ENCODE measurements at places on chromosomes 4 and X. TPM values are rescaled to one million over a fixed set of nuclear protein-coding genes. Genes with fewer than 3 reads are reported as not detected.
A peak's percentile ranks its signal among the peaks of the same experiment; 100 is the strongest.

MAOB gene
- 3.2 TPM for total RNA-seq

SPOCK3 gene
- total RNA-seq = not detected

RAB33A gene
- 16.7 TPM for total RNA-seq

GRCh38 chr4:82215039-82215438 lies 158.8 kb downstream of the HNRNPD start:
- H3K27me3 ChIP-seq = peaks cover 32% of the 10 kb centered on the region
- DNase-seq = no peak
- no peak overlapping the region for H3K27ac ChIP-seq
- H3K36me3 ChIP-seq = no peaks in the 10 kb centered on the region

- no peak overlapping the region for H3K4me3 ChIP-seq
- no peaks in the 10 kb centered on the region for H3K27me3 ChIP-seq
- no peaks in the 10 kb centered on the region for H3K4me1 ChIP-seq
- peaks cover 4% of the 10 kb centered on the region for H3K36me3 ChIP-seq
- DNase-seq = no peak
Measured at GRCh38 chrX:2301901-2302300, 198.9 kb downstream of the DHRSX start.

DNA sequence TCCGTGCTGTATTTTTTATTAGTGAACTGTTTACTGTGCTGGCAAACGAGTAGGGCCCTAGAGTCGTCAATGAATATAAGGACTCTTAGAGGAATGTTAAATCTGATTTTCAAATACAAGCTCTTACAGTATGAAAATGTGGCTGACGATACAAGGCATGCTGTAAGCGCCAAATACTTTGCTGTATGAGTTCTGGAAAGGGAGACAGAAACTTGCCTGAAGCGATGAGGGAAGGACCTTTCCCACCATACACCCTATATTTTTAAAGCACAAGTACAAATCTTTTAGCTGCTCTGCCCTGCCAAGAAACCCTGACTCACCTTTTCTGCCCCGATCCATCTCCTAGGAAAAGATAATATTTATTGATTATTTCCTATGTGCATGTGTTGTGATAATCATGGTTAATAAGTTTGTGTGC lies 15.7 kb upstream of the RUFY3 start:
- H3K27me3 ChIP-seq = no peaks in the 10 kb centered on the region
- H3K4me1 ChIP-seq = peaks cover 24% of the 10 kb centered on the region
- H3K4me3 ChIP-seq = peak overlapping the region; percentile 93
- H3K27ac ChIP-seq = peak overlapping the region; percentile 93
- DNase-seq = no peak

- H3K4me3 ChIP-seq = no peak overlapping the region
- no peak overlapping the region for H3K27ac ChIP-seq
- no peak for DNase-seq
- H3K4me1 ChIP-seq = peaks cover 2% of the 10 kb centered on the region
- peaks cover 11% of the 10 kb centered on the region for H3K36me3 ChIP-seq
Measured at GRCh38 chr4:158850371-158850770, 81.5 kb downstream of the FNIP2 start.

GRCh38 chrX:42678133-42678532 lies 99.8 kb downstream of the PPP1R2C start:
- no peak overlapping the region for H3K4me3 ChIP-seq
- H3K27me3 ChIP-seq = no peaks in the 10 kb centered on the region
- no peak overlapping the region for H3K27ac ChIP-seq
- H3K36me3 ChIP-seq = no peaks in the 10 kb centered on the region

DNA sequence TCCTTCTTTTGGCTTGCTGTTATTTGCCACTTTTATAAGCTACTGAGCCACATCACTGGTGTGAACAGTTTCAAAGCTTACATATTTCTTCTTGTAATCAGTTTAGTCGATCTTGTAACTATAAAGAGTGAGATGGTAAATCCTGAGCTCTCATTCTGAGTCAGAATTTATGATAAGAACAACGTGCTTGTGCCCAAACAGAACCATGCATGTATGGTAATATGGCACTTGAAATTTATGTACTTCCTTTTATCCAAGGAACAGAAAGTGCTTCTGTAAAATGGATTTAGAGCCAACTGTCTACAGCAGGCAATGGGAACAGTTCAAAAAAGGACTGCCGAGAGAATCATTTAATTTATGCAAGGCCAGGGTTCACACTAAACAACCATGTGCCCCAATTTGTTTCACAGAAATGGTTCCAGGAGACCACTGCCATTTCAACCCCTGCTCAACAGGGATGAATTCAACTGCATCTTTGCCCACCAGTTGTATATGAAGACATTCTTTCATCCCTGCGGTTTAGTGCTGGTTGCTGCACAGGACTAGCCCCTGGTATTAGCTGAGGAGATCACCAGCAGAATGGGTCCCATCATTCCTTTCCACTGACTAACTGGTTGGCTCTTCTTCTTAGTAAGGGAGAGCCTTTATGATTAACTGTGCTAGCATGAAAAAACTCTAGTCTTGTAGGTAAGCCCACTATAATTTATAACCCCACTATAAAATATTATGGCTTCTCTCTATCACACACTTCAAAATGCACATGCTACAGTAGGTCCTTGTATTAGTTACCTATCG lies 162.9 kb upstream of the PGRMC2 start:
- H3K4me3 ChIP-seq = no peak overlapping the region
- DNase-seq = no peak
- H3K36me3 ChIP-seq = peaks cover 4% of the 10 kb centered on the region
- peaks cover 39% of the 10 kb centered on the region for H3K4me1 ChIP-seq
- H3K27ac ChIP-seq = no peak overlapping the region

- peak; percentile 91 for DNase-seq
- H3K27me3 ChIP-seq = peaks cover 6% of the 10 kb centered on the region
- no peaks in the 10 kb centered on the region for H3K36me3 ChIP-seq
Measured at GRCh38 chrX:77447653-77448569, 722 bp downstream of the FGF16 start.

RNF175 gene
- total RNA-seq = 0.62 TPM

SULT1E1 gene
- 1.9 TPM for total RNA-seq

RASL11B gene
- 8.1 TPM for total RNA-seq

- no peaks in the 10 kb centered on the region for H3K27me3 ChIP-seq
- no peak overlapping the region for H3K4me3 ChIP-seq
- H3K36me3 ChIP-seq = peaks cover 5% of the 10 kb centered on the region
- H3K4me1 ChIP-seq = peaks cover 37% of the 10 kb centered on the region
- DNase-seq = no peak
- peak overlapping the region; percentile 96 for H3K27ac ChIP-seq
Measured at GRCh38 chr4:128241425-128241913, 46.1 kb downstream of the PGRMC2 start.

DNA sequence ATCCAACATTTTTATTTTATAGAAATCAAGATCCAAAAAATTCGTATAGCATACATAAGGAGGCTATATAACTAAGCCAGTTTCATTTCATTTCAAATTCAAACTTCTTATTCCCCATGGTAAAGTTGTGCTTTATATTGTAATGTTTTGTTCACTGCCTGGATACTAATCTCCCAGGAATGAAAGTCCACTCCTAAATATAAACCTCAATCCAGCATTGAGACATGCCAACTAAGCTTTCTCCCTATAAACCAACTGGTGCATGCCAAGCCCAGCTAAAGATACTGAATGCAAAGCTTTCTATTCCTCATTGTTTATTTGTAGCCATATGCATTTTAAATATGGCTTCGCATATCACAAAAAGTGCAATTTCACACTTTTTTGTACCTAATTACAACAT lies 63.8 kb upstream of the INPP4B start:
- no peak for DNase-seq
- H3K4me1 ChIP-seq = no peaks in the 10 kb centered on the region
- peaks cover 14% of the 10 kb centered on the region for H3K27me3 ChIP-seq
- H3K27ac ChIP-seq = no peak overlapping the region
- peaks cover 2% of the 10 kb centered on the region for H3K36me3 ChIP-seq

ETDA gene
- total RNA-seq = not detected

GPRASP1 gene
- 3.6 TPM for total RNA-seq

NUP62CL gene
- not detected for total RNA-seq

DDIT4L gene
- 0.38 TPM for total RNA-seq

HSFX4 gene
- total RNA-seq = not detected

TCP11X2 gene
- not detected for total RNA-seq

GRCh38 chr4:3009422-3009821 lies 46.1 kb downstream of the GRK4 start:
- peaks cover 4% of the 10 kb centered on the region for H3K36me3 ChIP-seq
- no peaks in the 10 kb centered on the region for H3K27me3 ChIP-seq
- H3K4me3 ChIP-seq = no peak overlapping the region
- DNase-seq = no peak
